Heart right ventricle (tissue), 16 donors: ENCODE measurements at places on chromosomes 2 and 18.

DNA sequence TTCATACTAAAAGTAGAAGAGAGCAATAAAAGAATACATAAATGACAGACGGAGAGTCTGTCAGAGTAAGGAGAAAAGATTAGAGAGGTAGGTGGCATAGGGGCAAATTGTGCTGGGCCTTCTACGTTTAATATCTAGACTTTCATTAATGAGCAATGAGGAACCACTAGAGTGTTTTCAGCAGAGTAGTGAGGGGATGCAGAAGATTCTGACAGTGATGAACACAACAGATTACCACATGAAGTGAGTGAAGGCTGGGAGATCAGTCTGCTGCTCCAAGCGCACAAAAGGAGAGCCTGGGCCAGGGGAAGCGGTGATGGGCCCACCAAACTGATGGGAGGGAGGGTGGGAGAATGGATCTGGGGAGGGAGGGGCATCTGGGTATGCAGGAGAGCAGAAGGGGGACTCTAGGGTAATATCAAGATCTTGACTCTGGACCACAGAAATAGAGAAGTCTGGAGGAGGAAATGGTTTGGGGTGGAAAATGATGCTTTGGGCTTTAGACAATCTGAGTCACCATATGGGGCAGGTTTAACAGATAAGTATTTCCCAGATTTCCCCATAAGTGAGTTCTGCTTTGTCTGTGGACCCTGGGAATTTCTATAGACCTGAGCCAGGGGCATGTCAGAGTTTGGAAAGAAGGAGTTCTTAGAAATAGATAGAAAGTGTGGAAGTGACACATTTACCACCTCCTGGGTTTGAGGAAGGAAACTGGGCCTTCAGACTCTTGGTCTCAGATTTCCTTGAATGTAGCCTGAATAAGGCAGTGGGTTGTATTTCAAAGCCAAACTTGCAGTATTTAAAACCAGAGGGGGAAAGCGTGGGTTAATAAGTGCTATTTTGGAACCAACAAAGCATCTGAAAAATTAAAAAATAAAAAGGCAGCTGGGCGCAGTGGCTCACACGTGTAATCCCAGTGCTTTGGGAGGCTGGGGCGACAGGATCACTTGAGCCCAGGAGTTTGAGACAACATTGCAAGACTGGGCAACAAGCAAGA is 15.0 kb upstream of the IL1A start:
- DNase-seq: no peak

GRCh38 chr2:65232636-65233035 is 5.0 kb downstream of the ACTR2 start:
- DNase-seq: no peak

DNA sequence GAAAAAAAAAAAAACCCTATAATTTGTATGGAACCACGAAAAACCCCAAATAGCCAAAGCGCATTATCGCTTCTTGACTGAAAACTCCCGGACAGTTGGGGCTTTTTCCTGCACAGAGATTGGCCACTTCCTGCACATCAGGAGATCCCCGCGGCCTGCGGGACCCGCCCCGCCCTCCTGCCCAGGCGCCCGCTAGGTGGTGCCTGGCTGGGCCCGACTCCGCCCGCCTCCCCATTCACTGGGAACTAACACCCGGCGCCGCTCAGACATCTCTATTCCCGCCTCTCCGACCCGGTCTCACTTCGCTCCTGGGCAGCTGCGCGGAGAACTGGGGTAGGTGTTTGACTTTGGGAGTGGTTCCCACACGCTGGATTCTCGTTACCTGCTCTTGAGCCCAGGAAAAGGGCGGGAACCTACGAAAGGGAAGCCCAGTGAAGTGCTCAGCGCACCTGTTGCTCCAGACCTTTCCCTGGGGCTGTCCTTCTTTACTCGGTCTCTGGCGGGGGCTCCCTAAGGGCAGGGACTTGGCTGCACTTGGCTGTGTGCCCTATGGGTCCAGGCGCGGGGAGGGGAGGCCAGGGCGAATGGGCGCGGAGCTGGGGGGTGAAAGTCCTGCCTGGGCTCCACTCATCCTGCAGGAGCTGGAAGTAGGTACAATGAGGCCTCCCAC is at the start of gene HMSD:
Gene HMSD (plus strand): TSS at position 234 of the 670 bp plus-strand sequence. CDS start 4,155 bp downstream, outside the sequence.
- peak; percentile 52 for DNase-seq

GRCh38 chr2:147331790-147332419 is 512.9 kb upstream of the ACVR2A start:
- DNase-seq: no peak

DNA sequence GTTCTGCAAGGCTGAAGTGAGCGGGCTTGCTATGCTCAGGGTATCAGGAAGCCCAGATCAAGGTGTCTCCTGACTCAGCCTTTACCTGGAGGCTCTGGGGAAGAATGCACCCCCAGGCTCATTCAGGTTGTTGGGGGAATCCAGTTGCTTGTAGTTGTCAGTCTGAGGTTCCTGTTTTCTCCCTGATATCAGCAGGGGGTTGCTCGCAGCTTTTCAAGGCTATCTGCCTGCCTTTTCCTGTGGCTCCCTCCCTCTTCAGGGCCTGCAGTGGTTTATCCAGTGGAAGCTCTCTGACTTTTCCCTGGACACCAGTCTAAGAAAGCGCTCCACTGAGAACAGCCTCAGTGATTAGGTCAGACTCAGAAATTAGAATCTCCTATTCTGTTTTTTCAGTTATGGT is 116.6 kb downstream of the PTPRM start:
- DNase-seq: no peak

- DNase-seq: no peak
Measured at GRCh38 chr2:180394305-180394704, 387.2 kb upstream of the CWC22 start.

DNA sequence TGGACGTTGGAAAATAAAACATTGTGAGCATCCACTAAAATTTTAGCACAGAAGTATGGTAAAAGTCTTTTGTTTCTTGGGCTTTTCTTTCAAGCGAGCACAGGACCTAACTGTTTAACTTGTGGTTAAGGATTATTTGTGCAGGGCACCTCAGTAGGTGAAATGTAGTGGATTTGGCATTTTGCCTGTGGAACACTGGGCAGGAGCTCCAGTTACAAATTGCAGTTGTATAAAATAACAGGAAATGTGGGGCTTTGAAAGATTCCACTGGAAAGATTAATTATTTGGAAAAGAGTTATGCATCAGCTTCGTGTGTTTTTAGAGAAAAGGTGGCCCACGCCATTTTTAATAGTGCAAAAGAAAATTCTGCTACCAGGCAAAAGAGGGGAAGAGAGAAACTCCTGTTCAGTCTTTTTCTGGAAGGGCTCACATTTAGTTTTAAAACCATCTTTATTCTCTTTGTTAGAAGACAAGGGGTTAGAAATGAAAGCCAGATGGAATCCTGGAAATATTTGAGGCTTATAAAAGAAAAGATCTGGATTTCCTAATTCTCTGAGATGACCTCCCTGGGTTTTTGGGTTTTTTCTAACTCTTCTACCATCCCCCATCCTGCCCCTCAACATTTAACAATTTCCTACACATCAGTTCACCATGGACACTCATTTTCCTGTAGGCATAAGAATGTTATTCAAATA is 144.3 kb upstream of the SERTAD2 start:
- no peak for DNase-seq

DNA sequence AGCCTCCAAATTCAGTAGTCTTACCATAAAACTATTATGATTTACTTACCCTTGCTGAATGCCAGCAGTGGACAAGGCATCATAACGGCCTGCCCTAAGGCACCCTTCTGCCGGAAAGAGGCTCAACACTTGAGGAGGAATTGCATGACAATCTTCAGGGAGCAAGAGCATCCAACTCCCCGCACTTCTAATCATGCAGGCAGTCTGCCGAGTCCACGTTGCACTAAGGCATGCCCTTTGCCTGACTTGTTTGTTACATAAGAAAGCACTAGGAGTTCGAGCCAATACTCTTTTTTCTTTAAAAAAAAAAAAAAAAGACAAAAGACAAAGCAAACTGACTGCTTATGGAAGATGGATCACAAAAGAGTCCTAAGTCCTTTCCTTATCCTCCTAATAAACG is 17.9 kb upstream of the SPTBN1 start:
- DNase-seq: peak; percentile 58

- DNase-seq: no peak
Measured at GRCh38 chr2:73859721-73860586, 31.2 kb downstream of the STAMBP start.

- DNase-seq: no peak
Measured at GRCh38 chr2:59935005-59935404, 618.4 kb downstream of the BCL11A start.

DNA sequence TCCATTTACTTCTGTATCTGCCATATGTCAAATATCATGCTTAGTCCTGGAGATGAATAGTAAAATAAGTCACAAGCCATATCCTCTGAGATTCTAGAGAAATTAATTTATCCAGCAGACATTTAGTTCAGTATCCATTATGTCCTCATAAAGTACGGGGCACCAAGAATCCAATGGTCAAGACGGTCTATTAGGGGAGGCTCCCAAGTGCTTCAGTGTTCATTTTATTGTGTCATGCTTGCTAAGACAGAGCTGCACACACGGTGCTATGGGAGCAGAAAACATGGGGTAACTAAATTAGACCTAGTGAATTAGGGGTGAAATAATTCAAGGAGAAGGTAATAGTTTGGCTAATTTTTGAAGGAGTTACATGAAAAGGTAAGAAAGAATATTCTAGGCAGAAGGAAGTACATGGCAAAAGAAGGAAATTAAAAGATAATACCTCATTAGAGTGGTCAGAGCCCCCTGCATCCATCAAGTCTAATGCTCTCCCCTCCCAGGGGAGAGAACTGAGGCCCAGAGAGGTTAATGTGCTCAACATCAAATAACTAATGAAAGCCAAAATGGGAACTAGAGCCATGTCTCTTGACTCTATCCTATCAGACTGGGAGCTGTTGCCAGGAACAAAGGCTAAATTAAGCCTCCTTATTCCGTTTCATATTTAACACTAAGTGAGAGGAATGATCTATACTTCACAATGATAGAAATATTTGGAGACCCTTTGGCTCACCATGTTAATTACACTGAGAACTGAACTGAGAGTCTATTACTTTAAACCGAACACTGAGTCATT is 358.7 kb downstream of the LRRTM1 start:
- no peak for DNase-seq
